ENCODE measurements at places on chromosomes 5 and 9.

DNA sequence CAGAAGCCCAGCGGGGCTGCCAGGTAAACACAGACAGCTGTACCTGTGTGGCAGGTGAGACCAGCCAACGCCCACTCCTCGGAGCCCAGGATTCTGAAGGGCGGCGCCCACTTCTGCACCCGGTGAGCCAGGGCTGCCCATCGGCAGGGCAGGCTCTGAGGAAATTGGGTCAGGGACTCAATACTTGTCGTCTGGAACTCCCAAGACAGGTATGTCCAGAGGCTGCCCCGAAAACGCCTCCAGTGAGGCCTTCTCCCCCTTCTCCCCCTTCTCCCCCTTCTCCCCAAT, 19.8 kb downstream of the GLT6D1 start:
- DNase-seq = no peak

DNA sequence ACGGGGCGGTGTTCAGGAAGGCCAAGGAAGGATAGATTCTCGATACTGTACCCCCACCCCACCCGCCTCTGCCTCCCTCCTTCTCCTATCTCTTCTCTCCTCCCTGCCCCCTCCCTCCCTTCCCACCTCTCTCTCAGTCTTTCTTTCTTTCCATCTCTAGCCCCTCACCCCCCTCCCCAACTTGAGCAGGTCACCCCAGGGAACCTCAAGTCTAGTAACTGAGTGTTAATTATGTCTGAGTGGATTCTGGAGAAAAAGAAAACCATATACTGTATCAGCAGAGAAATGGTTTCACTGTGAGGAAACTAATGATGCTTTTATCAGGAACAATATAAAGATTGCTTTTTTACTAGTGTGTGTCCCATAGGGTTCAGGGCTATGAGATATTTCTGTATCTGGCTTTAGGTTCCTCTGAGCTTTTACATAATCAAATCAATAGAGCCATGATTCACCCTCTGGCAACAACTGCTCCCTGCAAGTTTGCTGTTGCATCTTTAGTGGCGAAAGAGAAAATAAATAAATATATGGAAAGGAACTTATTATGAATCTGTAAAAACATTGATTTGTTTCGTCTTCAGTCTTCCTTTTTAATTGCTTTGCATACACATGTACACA, 639.7 kb downstream of the CCDC171 start:
- no peak for DNase-seq

DNA sequence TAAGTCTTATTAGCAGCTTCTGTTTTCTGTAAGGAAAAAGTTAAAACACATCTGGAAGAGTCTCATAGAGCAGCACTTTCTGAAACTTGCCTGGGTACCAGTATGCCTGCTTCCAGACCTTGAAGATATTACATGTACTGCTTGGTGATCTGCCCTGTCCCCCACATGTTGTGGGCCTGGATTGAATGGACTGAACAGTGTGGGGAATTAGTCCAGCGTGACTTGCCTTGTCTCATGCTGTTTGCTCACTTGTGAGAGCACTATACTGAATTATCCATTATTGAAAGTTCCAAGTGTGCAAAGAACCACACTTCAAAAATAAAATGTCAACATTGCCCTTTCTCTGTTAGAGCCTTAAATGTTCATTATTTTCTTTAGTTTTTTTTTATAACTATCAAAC, 8.9 kb downstream of the CTNNA1 start:
- DNase-seq = no peak

DNA sequence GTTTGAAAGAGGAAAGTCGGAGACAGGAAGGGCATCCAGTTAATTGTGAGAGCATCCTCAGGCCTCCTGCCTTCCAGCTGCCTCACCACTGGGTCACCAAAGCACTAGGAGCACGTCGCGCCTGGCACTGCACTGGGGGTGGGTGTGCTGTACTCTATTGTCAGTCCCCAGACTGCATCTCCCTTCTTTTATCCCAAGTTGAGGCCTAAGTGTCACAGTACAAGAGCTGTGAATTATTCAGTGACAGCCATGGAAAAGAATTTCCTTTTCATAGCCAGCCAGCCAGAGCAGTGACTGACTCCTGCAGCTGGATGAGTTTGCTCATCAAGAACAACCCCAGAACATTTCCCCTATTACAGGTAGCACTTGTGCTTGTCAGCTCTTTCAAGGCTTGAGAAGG, 16.3 kb downstream of the CLTA start:
- DNase-seq = no peak

DNA sequence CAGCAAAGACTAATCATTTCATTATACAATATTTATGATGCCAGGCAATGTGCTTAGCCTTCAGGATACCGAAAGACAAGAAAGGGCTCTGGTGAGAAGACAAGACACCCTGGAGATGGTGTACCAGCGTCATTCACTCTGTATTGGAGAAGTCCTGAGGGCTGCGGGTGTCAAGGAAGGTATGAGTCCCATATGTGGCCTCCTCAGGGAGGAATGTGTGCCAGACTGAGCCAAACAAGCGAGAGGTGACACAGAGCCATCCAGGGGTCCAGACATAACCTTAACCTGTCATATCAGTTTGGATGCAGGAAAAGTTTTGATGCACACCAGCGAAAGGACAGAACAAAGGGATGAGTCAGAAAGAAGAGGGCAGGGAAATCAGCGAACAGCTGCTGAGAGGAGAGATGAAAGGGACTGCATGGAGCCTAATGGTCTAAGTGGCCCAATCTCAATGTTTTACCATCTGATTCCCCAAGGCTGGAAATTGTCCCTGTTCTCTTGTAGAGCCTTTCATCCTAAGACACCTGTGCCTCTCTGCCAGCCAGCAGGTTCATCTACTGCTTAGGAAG, 38.9 kb downstream of the ADRA1B start:
- DNase-seq = no peak

DNA sequence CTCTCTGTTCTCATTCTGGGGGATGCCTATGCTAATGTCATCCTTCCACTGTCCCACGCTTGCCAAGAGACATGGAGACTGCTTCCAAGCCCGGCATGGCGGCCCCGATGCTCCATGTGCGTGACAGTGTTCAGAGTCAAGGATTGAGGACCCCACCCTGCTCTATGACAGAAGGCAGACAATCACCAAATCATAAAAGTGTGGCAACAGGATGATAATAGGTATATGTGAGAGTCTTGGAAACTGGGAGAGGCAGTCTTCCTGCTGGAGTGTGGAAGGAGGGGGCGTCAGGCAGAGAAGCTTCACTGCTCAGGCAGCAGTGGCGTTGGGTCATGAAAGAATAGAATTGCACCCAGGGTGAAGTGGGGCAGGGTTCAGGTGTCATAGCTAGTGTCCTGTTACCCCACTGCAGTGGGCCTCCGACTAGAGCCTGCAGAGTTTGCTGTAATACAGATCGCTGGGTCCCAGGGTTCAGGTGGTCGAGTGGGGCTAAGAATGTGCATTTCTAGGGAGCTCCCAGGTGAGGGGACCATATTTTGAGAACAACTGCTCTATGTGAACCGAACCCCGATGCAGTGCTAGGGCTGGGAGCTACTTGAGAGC, 12.5 kb upstream of the GADD45G start:
- no peak for DNase-seq

DNA sequence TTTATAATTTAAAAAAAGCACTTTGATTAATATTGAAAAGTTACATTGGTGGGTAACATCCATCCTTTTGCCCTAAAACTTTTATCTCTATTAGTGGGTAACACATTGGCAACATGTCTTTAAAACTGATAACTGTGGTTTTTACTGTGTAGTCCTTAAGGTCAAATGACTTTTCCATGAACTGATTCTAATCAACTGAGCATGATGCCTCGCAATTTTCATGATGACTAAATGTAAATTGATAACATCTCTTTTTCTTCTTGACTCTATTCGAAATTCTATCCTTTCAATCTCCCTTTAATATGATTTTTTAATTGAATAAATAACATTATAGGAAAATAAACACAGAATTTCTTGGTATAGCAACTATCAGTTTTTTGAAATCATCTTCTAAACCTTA, 6.3 kb upstream of the IL5 start:
- DNase-seq = no peak

GRCh38 chr9:130675396-130675795, 11.0 kb downstream of the PRDM12 start:
- DNase-seq = no peak

DNA sequence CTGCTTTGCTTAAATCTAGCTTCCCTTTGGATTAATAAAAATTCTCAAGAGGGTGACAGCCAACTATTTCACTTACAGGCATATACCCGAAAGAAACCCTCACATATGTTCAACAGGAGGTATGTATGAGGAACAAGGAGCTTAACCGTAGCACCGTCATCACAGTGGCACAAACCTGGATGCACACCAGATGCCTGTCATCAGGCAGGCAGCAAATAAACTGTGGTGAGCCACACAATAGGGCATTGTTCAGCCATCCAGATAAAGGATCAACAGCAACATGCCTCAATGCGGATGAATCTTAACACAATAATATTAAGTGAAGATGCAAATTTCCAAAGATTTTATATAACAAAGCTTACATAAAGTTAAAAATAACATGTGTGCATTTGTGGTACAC, 5.5 kb upstream of the TNFSF15 start:
- DNase-seq = no peak

DNA sequence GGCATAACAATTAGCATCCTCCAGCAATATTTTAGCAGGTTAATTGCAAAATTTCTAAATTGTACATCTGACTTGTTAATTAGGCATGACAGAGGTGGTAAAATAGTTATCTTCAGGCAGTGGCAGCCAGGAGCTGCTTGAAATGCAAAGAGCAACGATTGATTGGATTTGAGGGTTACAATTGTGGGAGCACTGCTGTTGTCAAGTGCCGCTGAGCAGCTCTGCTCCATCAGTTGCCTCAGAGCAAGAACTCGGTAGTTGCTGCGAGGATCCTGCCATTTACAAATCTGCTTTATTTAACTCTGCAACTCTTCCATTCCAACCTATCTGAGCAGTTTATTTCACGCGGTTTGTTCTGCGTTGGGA, 12.6 kb downstream of the PBX3 start:
- no peak for DNase-seq

- no peak for DNase-seq
These were observed 39.4 kb downstream of the LURAP1L start for GRCh38 chr9:12813960-12814876.

- DNase-seq = no peak
These were observed 4.2 kb downstream of the GCNT1 start for GRCh38 chr9:76463211-76463610.

DNA sequence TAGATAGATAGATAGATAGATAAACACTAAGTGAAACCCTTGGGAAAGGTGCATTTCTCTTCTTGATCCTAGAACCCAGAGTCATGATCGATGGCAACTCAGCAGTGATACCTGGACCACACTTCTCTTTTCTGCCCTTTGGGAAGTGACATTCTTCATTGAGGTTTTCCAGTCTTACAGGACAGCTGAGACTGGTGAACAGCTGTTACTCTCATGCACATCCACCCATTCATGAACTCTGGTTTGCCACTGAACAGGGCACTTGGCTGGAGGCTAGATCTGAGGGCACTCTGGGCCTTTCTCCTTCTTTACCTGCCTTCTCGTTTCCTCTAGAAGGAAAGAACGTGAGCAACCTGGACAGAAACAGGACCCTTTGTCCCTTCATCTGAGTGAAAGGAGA, 164.5 kb downstream of the DRD1 start:
- DNase-seq = no peak

DNA sequence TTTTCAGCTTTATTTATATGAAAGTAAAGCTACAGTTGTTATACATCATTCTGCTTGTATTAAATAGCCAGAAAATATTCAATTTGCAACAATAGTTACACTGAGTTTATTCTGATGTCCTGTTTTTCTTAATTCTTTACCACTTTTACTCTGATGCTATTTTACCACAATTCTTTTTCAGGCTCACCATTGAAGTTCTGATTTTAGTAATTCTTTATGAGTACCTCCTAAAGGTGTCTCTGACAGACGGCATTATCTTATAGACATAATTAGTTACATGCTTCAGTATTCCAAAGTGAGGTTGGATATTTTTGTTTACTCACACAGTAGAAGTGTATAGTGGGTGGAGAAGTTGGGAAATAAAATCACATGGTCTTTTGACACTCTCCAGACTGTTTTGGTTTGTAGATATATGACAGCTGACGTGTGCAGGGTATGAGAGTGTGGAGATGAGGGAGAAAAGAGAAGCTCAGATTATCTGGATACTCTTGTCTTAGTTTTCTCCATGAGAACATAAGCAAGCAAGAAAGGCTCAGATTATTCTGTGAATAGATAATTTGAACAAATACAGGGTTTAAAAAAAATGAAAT, 97.4 kb downstream of the FBXO4 start:
- DNase-seq = no peak

GRCh38 chr5:118620233-118620632, 368.1 kb downstream of the DTWD2 start:
- no peak for DNase-seq

DNA sequence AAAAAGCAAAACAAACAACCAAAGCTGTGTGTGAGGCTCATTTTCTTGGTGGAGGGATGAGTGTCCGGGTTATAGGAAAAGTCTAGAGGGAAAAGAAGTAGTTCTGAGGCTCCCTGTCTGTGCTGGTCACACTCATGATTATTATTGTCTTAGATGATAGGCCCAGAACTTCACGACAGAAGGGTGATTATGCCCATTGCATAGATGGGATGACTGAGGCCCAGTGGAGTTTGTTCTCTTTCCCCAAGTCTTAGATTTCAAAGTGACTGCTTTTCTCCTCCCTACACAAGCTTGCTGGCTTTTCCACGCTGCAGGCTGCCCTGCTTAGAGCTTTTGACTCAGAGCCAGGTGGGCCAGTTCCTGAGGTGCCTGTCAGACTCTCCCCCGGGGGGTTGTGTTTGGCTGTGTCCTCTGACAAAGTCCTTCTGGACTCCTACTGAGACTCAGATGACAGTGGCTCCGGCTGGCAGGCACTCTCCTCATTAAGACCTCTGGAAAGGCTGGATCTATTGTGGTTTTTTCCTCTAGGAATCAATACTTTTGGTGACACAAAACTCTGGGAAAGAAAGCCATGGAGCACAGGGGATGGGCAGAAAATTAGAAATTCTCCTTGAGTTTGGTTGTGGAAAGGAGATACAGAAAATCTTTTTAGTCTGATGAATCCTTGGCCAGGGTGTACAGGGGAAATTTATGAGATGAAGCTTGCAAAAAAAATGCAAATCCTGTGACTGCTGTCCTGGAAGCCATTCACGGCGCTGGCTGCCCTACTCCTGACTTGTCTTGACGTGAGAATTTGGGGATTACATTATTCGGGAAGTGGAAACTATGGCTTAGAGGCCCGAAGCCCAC, 120.9 kb downstream of the NSG2 start:
- DNase-seq = no peak

GRCh38 chr9:133633681-133634080, 2.5 kb upstream of the DBH start:
- no peak for DNase-seq

DNA sequence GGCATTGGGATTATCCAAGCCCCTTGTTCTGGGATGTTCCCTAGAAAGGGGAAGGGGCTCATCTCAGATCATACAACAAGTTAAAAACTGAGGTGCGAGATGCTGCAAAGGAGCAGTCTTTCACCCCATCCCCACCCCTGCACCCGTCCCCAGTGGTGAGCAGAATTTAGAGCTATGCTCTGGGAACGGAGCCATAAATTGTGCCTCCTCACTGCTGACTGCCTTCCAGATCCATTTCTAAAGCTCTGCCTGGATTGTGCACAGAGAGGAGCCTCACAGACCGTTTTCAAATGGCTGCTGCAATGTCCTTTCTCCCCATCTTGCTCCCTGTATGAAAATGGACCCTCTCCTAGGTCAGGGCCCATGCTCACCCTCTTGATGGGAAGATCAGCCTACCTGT, 8.3 kb downstream of the SLC25A48 start:
- no peak for DNase-seq

- no peak for DNase-seq
These were observed 13.5 kb downstream of the BTNL9 start for GRCh38 chr5:181053488-181054121.

Measured in stimulated activated CD8-positive, alpha-beta memory T cell treated with anti-CD3 and anti-CD28 coated beads, Interleukin-4, amount 100 ng/mL, for 1 hour (primary cell).